ENCODE measurements at places on chromosomes 13 and 19.

DNA sequence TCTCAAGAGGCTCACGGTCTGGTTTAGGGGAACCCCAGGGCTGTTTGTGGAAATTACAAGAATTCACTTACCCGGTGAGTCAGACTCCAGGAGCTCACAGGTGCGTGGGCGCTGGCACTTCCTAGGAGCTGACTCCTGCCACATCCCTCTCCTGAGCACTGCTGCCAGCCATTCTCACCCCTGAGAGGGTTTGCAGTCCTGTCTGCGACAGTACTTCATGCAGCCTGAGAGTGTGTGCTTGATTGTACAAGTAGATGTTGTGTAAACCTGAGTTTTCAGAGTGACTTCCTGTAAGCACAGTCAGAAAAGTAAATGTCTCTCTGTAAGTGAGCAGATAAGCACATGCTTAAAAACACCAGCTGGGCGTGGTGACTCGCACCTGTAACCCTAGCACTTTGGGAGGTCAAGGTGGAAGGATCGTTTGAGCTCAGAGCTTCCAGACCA lies 8.1 kb downstream of the MRPL4 start:
- no peak for DNase-seq

DNA sequence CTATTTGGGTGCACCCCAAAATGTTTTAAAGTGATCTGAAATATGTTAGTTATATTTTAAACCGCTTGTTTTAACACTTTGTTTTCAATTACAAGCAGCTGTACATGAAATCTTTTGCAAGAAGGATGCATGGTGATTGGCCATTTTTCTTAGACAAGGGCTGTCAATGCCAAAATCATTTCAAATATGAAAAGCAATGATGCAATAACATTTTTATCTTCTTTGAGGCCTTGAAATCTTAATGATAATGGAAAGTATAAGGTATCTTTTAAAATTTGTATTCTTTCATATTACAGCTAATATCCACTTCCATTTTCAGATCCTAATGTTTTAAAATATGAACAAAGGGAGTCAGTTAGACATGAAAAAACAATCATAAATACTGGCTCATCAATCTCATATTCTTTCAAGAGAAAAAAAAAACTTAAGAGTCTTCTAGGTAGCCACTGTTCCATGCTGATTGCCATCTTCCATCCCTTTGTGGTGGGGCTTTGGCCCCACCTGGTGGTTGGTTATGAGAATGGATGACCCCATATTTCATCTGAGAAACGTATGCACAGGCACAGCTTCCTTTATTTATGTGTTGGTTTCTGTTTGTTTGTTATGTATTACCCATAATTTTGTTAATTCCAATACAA lies 330.3 kb upstream of the MIR17HG start:
- DNase-seq = peak; percentile 24

DNA sequence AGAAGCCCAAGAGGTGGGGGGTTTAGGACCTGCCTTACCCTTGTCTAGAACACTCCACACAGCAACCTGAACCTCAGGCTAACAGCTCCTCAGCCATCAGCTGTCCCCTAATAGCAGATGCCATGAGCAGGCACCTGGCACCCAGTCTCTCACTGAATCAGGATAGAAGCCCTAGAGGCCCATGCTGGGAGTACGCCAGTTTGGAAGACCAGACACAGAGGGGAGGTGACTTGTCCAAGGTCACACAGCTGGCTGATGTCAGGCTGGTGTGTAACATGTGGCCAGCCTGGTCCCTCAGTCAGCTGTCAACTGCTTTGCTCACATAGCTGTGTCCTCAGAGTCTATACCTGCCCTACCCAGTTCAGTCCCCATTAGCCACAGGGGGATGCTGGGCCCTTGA lies 12.8 kb upstream of the SAMD1 start:
- no peak for DNase-seq

DNA sequence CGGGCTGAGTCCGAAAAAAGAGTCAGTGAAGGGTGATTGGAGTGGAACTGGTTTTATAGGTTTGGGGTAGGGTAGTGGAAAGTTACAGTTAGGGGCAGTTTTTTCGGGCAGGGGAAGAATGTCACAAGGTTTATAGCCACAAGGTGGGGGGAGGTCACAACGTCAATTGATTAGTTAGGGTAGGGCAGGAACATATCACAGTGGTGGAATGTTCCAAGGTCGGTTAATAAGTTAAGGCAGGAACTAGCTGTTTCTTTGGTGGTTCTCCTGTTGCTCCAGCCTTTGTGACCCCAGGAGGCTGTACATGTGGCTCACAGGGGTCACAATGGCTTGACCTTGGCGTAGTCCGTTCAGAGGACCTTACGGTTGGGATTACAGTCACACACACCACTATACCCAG lies 20.3 kb downstream of the RDH8 start:
- no peak for DNase-seq

DNA sequence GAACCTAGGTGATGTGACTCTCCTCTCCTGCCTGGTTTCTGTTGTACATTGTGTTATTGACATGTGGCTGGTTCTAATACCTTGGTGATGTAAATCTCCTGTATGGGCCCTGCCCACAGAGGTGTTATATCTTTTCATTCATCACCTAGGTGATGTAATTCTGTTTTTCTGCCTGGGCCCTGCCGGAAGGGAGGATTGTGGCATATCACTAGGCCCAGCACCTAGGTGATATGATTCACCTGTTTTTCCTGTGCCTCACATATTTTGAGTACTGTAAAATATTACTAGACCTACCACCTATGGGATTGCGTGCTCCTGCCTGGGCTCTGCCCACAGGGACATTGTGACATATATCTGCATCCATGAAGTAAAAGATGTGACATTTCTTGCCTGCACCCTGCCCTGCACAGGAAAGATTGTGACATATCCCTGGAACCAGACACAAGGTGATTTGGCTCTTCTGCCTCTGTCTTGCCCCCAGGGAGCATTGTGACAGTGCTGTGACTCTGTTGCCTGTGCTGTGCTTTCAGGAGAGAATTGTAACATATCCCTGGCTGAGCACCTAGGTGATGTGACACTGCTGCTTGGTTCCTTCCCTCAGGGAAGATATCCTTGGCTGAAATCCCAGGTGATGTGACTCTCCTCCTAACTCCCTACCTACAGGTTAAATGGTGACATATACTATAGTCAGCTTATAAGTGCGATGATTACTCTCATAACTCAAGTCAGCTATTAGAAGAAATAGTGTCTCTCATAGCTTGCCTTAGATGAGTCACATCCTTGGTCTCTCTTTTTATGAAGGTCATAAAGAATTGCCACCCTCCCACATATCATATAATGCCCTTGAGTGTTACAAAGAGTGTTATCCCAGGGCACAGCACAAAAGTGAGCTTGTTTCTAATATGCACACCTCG lies 13.3 kb upstream of the ZNF681 start:
- no peak for DNase-seq

DNA sequence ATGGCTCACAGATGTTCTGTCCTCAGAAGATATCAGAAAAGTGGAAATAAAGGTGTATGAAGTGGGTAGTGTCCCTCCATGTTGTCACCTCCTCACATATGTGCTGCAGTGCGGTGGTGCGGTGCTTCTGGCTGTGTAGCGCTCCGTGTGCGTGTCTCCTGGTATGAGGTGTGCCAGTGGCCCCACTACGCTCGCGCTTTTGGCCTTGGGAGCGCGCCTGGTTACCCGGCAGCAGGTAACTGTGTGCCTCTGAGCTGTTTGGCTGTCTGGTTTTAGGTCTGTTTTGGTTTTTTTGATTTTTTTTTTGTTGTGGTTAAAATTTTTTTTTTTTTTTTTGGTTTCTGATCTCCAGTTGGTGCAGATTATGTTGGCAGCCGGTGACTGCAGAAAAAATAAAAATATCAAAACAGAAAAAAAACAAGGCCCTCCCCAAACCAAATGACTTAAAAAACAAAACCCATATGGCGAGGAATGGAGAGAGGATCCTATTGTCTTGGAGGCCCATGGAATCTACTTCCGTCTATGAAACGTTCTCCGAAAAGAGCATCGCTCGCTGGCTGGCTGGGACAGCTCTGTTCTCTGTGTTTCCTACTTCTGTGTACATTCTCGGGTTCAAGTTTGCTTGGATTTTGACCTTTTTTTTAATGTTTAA lies 7.9 kb downstream of the HNRNPL start:
- DNase-seq = no peak

DNA sequence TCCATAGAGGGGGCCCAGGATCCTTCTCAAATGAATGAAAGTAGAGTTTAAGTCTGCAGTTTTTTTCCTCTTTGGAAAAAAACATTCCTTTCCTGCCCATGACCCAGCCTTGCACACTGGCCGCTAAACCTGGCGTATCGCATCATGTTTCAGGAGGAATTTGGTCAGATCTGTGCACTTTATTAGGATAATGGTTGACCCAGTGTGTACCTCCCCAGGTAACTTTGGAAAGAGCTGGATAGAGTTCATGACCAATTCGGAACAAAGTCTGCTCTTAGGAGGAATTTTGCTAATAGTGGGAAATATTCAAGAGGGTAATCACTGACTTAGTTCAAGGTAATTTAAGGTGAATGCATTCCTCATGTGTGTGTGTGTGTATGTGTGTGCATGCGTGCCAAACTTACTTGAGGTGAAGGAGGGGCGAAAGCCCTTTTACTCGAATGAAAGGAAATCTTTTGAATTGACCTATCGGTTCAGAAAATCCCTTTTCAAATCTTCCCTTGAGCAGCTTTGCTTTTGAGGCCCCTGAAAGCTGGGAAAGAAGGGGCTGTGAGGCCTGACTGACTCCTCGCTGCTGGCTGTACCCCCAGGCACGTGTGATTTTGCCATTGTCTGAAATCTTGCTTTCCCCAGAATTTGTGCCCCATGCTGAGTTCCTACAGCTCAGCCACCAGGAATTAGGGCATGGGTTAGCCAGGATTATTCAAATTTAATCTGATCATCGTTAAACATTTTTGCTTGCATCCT lies 46.3 kb downstream of the SIPA1L3 start:
- DNase-seq = no peak
